GM23338 (cell line): ENCODE measurements at places on chromosomes 12 and 14. TPM values are rescaled to one million over a fixed set of nuclear protein-coding genes. Genes with fewer than 3 reads are reported as not detected.

GRCh38 chr14:36976571-36977023 is 195.8 kb downstream of the SLC25A21 start:
- no peaks in the 10 kb centered on the region for H3K4me1 ChIP-seq
- H3K27ac ChIP-seq, result no peak overlapping the region
- DNase-seq, result no peak
- no peaks in the 10 kb centered on the region for H3K27me3 ChIP-seq

GRCh38 chr12:132117558-132117875 is 26.6 kb downstream of the DDX51 start:
- no peak overlapping the region for H3K27ac ChIP-seq
- peaks cover 11% of the 10 kb centered on the region; the same call in 1 of the 2 replicates for H3K36me3 ChIP-seq
- no peaks in the 10 kb centered on the region for H3K4me1 ChIP-seq
- DNase-seq, result peak; percentile 65
- H3K27me3 ChIP-seq, result no peaks in the 10 kb centered on the region

DNA sequence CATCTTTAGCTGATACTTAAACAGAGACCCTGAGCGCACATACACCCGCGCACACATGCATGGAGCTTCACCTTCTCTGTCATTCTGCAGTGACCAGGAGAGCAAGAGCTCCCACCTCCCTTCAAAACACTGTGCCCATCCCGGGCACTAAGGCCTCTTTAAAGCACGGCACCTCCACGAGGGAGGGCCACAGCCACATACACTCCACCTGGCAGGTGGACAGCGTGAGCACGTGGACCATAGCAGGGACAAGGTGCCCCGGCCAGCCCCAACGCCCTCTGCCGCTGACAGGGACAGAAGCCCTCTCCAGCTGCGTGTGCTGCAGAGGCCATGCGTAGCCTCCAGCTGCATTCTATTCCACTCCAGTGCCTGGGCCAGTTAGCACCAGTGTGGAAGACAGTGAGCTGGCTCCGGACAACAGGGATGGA is 5.4 kb downstream of the GAPDH start:
- peak overlapping the region; percentile 47; the same call in 1 of the 2 replicates for H3K4me3 ChIP-seq
- DNase-seq, result peak; percentile 17
- peaks cover 31% of the 10 kb centered on the region for H3K36me3 ChIP-seq

Gene MDP1
- 9.6 and 9.8 TPM in 2 replicates for total RNA-seq

Gene MYF5
- total RNA-seq, result not detected in 2 replicates

Gene PYGL
- total RNA-seq, result 77.0 and 93.8 TPM in 2 replicates
